ENCODE measurements at places on chromosomes 12 and 14. TPM values are rescaled to one million over a fixed set of nuclear protein-coding genes. Genes with fewer than 3 reads are reported as not detected.
A peak's percentile ranks its signal among the peaks of the same experiment; 100 is the strongest.

GRCh38 chr12:64175254-64175945, 46.7 kb downstream of the KICS2 start:
- no peaks in the 10 kb centered on the region for H3K36me3 ChIP-seq
- H3K27ac ChIP-seq = no peak overlapping the region
- peaks cover 3% of the 10 kb centered on the region for H3K4me1 ChIP-seq
- no peak for DNase-seq

The COL2A1 gene
- not detected for total RNA-seq

GRCh38 chr14:20631023-20631879, 10.2 kb downstream of the OR6S1 start:
- DNase-seq = peak; percentile 61
- peaks cover 51% of the 10 kb centered on the region for H3K4me1 ChIP-seq
- H3K27me3 ChIP-seq = peaks cover 41% of the 10 kb centered on the region

DNA sequence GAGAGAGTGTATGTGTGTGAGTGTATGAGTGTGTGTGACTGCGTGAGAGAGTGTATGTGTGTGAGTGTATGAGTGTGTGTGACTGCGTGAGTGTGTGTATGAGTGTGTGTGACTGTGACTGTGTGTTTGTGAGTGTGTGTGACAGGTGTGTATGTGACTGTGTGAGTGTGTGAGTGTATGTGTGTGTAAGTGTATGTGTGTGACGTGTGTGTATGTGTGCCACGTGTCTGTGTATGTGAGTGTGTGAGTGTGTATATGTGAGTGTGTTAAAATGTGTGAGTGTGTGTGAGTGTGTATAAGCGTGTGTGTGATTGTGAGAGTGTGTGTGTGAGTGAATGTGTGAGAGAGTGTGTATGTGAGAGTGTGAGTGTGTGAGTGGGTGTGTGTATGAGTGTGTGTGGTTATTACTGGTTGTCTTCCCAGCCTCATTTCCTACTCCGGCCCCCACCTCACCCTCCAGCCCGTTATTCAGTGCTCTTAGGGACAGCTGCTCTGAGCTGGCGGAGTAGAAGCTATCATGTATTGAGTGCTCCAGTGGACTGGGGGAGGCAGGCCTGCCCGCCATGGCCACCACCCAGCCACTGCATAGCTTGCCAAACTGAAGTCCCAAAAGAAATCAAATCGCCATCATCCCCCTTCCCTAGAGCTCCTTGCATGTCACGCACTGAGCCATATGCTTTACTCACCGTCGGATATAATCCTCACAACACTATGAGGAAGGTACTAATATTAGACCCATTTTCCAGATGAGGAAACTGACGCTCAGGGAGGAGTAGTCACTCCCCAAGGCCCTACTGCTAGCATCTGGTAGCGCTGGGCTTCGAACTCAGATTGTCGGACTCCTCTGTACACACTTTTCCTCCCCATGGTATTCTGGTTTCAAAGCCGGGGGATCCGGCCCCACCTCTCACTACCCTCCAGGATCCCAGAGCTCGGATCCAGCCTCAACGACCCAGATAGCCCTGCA, 10.3 kb upstream of the MYL2 start:
- H3K36me3 ChIP-seq = no peaks in the 10 kb centered on the region
- no peaks in the 10 kb centered on the region for H3K4me1 ChIP-seq

DNA sequence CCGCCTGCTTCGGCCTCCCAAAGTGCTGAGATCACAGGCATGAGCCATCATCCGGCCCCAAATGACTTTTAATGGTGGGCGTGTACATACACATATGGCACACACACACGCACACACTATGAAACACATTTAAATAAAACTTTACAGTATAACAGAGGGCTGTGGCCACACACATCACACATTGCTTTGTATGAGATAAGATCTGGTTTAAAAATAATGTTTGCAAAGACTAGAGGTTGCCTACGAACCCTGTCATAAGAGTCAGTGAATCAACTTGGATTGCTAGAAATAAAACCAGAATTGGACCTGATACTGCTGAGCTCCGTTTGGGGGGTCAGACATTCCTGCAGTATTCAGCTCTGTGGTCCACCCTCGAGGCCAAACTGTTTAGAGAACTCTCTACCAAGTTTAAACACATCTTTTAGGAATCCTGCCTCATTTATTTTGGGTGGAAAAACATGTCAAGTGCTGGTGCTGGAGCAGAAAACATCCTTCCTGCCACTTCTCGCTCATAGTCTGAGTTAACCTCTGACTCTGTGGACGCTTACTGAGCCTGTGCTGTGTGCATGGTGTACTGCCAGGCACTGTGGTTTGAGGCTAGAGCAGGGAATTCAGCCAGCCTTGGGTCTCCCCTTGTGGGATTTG, 47.8 kb upstream of the EML1 start:
- H3K36me3 ChIP-seq = no peaks in the 10 kb centered on the region
- H3K27me3 ChIP-seq = no peaks in the 10 kb centered on the region
- peaks cover 12% of the 10 kb centered on the region for H3K4me1 ChIP-seq

- no peaks in the 10 kb centered on the region for H3K4me1 ChIP-seq
- no peak overlapping the region for H3K4me3 ChIP-seq
- H3K36me3 ChIP-seq = no peaks in the 10 kb centered on the region
- DNase-seq = no peak
- H3K27me3 ChIP-seq = no peaks in the 10 kb centered on the region
- H3K27ac ChIP-seq = no peak overlapping the region
Measured at GRCh38 chr12:10033783-10034545, 3.5 kb downstream of the CLEC9A start.

The PTPN21 gene
- not detected for total RNA-seq

The RPGRIP1 gene
- not detected for total RNA-seq

GRCh38 chr14:87944987-87945604, 47.9 kb downstream of the GALC start:
- H3K4me3 ChIP-seq = no peak overlapping the region
- H3K27ac ChIP-seq = no peak overlapping the region
- H3K27me3 ChIP-seq = no peaks in the 10 kb centered on the region
- DNase-seq = no peak
- H3K36me3 ChIP-seq = peaks cover 5% of the 10 kb centered on the region
- no peaks in the 10 kb centered on the region for H3K4me1 ChIP-seq

The SMIM41 gene
- not detected for total RNA-seq

- no peaks in the 10 kb centered on the region for H3K36me3 ChIP-seq
- H3K27ac ChIP-seq = no peak overlapping the region
- no peak for DNase-seq
Measured at GRCh38 chr12:124696693-124697476, 129.5 kb upstream of the NCOR2 start.

- no peak for DNase-seq
- no peaks in the 10 kb centered on the region for H3K36me3 ChIP-seq
- no peak overlapping the region for H3K4me3 ChIP-seq
- H3K4me1 ChIP-seq = no peaks in the 10 kb centered on the region
Measured at GRCh38 chr12:127115468-127116035, 1151.4 kb upstream of the TMEM132C start.

- H3K36me3 ChIP-seq = peaks cover 5% of the 10 kb centered on the region
- no peak for DNase-seq
Measured at GRCh38 chr12:67327466-67327865, 58.3 kb downstream of the CAND1 start.

- H3K27me3 ChIP-seq = no peaks in the 10 kb centered on the region
- DNase-seq = no peak
- peaks cover 10% of the 10 kb centered on the region for H3K4me1 ChIP-seq
- no peak overlapping the region for H3K27ac ChIP-seq
- no peaks in the 10 kb centered on the region for H3K36me3 ChIP-seq
Measured at GRCh38 chr14:20614038-20614840, 23.1 kb upstream of the RNASE12 start.

The ETNK1 gene
- total RNA-seq = 39.4 TPM

DNA sequence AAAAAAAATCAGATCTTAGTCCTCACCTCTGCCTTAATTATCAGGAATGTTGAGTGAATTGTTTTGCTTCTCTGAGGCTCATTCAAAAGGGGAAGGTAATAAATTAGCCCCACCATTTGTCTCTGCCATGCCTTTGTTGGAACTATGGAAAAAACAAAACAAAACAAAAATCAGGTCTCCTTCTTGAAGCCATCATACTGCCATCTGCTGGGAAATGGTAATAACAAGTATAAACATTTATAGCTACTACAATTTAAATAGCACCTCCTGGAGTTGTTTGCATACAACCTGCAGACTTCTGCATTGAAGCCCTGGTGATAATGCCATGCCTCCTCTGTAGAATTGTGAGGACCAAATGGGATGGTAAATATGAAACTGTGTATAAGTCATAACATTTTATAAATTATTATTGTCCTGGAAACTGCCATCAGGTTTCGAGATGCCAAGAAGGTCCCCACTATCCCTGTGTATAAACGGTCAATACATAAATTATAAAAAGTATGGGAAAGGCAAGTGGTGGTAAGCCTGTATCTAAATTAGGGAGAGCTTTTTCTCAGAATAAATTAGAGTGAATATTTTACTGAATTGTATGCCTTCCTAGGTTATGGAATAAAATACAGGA, 87.2 kb upstream of the FGD4 start:
- no peak overlapping the region for H3K4me3 ChIP-seq
- peaks cover 2% of the 10 kb centered on the region for H3K4me1 ChIP-seq
- H3K27me3 ChIP-seq = no peaks in the 10 kb centered on the region
- no peak for DNase-seq

DNA sequence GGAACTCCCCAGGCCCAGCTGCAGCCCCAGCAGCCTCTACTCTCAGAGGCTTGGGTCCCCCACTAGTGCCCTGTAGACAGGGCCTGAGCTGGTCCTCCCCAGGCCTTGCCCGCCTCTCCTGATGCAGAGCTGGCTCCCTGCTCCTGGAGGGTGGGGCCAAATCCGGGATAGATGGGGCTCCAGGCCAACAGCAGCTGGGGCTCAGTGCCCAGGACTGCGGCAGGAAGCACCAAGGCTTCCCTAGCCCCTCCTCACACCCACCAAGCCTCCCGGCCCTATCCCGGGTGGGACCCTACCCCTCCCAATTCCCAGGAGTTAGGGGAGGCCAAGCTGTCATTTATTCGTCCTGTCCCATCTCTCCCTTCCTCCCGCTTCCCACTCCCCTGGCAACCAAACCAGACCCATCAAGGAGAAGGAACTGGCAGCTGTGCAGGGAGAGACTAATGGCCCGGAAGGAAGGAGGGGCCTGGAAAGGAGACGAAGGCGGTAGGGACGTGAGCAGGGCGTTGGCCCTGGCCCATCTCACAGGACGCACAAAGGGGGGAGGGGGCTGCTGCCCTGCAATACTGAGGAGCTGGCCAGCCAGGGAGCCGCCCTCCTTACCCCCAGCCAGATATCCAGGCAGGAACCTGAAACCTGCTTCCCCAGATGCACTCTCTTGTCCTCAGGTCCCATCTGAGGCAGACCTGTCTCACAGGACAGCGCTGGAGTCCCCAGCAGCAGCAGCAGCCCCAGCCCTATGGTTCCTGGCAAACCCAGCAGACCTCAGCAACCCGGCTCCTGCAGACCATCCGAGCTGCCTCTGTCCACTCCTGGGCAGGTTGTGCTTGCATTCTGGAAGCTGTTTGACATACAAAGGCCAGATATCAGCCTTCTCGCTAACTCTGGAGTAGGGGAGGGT, 1.6 kb upstream of the PRPH start:
- no peak overlapping the region for H3K4me3 ChIP-seq
- H3K36me3 ChIP-seq = no peaks in the 10 kb centered on the region
- H3K27me3 ChIP-seq = peaks cover 43% of the 10 kb centered on the region
- no peak for DNase-seq
- no peak overlapping the region for H3K27ac ChIP-seq

The HCAR2 gene
- total RNA-seq = not detected

DNA sequence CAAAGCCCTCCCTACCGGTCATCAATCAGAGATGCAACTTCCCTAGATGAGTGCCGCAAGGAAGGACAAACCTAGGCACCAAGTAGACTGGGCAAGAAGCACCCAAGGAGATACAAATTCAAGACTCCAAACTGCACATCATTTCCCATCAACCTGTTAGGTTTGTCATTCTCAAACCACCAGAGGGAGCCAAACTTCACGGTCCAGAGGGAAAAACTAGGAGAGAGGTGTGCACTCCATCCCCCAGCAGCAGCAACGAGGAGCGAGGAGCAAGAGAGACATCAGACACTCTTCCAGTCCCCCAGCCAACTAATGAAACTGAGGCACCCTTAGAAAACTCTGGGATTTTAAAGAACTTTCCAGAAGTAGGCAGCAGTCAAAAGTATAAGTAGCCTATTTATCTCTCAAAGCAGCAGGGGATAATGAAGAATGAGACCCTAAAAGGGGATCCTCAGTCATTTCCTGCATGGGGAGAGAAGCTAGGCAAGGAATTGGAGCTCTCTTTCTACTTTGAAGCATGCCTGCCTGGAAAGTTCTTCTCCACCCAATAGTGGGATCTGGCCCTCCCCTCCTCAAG, 37.0 kb upstream of the NT5DC3 start:
- H3K36me3 ChIP-seq = no peaks in the 10 kb centered on the region
- DNase-seq = peak; percentile 79
- H3K27me3 ChIP-seq = no peaks in the 10 kb centered on the region
- peaks cover 24% of the 10 kb centered on the region for H3K4me1 ChIP-seq

The GMFB gene
- total RNA-seq = 33.4 TPM

- no peak overlapping the region for H3K4me3 ChIP-seq
- no peak overlapping the region for H3K27ac ChIP-seq
- no peaks in the 10 kb centered on the region for H3K27me3 ChIP-seq
- H3K4me1 ChIP-seq = no peaks in the 10 kb centered on the region
- no peak for DNase-seq
Measured at GRCh38 chr12:43158126-43158525, 393.9 kb downstream of the ADAMTS20 start.
